ENCODE measurements at places on chromosomes 1 and 21.

DNA sequence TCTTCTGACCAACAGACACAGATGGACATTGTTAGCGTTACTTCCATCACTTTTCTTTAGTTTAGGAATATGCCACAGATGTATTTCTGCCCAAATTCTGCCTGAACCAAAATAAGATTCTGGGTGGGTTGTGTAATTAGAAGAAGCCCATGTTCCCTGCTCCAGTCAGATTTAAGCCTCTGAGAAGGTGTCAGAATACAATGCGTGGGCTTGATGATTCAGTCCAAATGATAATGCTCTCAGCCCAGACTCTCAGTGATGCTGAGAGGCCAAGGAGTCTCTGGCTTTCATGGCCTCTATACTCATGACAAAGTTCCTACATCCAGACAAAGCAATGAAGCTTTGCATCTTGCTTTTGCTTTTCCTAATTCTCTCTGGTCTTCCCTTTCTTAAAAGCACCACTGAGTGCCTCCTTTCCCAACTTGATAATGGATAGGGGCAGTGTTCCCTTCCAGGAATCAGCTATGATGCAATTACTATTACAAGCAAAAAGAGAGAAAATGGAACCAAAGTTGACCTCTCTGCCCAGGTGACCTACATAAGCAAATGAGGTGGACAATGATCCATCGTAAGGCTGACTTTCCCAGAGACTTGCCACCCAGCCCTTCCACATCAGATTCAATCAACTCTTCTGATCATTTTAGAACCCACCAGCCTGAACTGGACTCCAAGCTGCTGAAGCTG, 8.8 kb downstream of the SEC16B start:
- DNase-seq, result no peak

- peak; percentile 63 for DNase-seq
These were observed 10.0 kb downstream of the SCNN1D start for GRCh38 chr1:1290238-1290731.

DNA sequence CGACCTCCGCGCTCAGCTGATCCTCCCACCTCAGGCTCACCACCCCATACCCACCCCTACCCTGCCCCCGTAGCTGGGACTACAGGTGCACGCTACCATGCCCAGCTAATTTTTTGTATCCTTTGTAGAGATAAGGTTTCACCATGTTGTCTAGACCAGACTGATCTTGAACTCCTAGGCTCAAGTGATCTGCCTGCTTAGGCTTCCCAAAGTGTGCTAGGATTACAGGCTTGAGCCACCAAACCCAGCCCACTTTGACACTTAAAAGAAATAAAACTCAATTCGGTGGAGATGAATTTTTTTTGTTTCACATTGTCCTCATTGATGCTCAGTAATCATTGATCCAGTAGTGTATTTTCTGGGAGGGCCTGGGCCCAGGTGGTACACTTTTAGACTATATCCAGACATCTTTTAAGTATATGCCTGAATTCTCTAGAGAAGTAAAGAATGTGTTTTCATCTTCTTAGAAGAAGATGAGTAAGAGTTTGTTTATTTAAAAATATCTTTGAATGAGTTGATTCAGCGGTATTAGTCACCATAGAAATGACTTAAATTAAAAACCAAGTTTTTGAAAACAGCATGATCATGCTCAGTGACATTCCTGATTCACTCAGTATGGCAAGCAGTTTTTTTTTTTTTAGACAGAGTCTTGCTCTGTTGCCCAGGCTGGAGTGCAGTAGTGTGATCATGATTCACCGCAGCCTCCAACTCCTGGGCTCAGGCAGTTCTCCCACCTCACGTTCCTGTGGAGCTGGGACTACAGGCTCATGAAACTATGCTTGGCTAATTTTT, 57.8 kb downstream of the EPB41 start:
- DNase-seq, result no peak

DNA sequence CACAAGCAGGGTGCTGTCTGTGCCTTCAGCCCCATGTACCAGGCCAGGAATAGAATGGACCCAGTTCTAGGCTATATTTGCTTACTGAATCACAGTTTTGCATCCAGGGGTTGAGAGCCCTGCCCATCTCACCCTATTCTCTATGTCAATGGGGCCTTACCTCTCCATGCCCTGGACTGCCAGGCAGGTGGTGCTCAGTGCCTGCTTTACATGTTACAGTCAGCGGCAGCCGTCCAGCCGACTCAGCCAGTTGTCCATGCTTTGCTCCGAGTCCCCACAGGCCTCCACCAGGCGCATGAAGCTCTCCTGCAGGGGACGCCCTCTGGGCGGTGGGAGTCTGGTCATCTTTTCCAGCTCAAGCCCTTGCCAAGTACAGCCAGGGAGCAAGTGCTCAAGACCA, 12.2 kb upstream of the FAM167B start:
- DNase-seq, result no peak

DNA sequence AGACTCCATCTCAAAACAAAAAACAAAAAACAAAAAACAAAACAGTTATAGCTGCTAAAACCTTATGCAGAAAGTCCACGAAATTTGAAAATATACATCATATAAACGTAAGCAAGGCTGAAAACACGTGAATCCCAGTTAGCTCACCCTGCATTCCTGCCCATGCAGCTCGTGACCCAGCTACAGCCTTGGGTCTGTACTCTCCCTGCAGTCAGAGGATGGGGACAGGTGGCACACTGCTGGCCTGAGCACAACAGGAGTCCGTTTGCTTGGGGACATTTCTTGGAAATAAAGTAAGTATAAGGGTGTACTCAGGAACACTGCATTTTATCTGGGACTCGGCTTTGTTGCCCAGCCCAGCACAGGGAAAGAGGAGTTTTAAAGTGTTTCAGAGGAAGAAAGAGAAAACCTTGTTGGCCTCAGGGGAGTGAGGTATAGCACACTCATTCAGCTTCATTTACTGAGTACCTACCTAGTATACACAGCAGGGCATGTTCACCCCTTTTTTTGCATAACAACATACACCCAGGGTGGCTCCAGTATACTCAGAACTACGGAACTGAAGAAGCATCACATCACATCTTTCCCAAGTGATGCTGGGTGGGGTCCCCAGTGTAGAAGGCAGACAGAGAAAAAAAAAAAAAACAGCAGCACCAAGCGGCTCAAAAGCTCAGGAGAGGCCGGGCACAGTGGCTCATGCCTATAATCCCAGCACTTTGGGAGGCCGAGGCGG, 44.1 kb downstream of the CAPZB start:
- DNase-seq, result no peak

GRCh38 chr1:111520053-111520452, 16.6 kb upstream of the ADORA3 start:
- no peak for DNase-seq

DNA sequence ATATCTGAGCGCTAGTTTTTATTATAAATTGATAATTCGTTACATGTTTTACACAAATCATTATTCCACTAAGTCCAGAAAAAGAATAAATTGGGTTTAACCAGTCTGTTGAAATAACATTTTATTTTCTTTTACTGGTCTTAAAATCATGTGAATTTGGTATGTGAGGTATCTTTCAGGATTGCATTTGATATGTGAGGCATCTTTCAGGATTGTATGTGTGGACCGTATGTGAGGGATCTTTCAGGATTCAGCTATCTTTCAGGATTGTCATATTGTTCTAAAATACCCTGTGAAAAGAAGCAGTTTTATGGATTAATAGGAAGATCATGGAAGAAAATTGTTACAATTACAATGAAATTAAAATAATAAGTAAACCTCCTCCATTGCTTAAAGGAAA, 42.9 kb downstream of the USP25 start:
- no peak for DNase-seq

DNA sequence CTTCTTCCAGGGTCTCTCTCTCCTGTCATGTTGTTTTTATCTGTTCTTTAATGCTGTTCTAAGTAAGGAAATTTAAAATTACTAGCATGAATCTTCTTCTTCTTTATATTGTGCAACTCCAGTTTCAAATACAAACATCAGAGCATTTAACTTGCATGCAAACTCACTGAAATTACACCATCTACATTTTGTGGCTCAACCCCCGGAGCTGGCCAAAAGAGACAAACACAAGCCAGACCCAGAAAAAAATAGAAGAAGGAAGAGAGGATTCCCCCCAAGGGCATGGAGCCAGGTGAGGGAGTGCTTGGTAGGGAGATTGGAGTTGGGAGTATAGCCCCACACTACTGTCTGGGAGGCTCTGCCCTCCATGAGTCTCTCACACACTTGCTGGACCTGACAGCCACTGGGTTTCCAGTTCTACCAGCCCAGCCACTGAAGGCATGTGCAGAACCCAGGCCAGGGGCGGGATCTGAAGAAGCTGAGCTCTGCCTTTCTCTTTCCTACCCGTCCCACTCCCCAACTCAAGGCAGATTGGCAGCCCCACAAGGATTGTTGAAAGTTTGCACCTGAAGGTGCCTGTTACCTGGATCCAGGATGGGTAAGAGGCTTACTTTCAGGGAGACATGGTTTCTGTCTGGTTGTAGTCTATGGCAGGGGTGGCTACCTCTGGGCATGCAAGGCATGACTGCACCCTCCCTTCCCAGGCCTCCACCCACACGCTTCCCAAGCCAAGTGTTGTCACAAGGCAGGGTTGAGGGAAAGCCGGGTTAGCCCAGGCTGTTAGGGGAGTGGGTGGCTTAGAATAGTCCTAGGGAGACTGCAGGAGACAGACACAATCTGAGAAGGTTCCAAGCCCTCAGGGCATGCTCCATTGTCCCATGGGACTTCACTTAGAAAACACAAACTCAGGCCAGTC, 297.2 kb downstream of the TGFB2 start:
- no peak for DNase-seq

DNA sequence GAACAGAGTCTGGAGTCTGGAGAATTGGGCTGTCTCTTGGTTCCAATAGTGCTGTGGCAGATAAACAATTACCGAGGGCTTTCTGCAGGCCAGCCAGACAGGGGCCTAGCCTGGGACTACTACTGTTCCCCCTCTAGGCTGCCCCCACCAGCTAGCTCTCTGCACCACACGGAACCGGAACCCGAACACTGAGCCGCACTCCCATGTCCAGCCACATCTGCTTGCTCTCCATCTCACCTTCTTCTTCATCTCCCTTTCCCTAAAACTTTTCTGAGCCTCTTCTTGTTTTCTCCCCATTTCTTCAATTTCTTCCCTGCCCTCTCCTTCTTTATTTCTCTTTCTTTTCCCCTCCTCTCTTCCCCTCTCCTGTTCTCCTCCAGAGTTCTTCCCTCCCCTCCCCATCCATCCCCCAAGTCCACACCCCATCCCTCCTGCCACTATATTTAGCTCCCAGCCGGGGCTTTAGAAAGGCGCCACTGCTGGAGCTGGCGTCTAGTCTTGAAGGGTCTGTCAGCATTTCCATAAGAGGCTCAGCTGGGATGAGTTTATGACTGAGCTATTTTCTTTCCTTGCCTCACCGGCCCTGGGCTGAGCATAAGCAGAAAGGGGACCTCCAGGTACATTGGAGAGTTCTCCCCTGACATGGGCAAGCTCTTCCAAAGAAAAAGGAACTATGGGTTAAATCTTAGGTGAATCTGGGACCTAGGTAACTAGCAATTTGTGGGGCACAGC, 25.7 kb upstream of the ATP2B4 start:
- DNase-seq, result peak; percentile 63

DNA sequence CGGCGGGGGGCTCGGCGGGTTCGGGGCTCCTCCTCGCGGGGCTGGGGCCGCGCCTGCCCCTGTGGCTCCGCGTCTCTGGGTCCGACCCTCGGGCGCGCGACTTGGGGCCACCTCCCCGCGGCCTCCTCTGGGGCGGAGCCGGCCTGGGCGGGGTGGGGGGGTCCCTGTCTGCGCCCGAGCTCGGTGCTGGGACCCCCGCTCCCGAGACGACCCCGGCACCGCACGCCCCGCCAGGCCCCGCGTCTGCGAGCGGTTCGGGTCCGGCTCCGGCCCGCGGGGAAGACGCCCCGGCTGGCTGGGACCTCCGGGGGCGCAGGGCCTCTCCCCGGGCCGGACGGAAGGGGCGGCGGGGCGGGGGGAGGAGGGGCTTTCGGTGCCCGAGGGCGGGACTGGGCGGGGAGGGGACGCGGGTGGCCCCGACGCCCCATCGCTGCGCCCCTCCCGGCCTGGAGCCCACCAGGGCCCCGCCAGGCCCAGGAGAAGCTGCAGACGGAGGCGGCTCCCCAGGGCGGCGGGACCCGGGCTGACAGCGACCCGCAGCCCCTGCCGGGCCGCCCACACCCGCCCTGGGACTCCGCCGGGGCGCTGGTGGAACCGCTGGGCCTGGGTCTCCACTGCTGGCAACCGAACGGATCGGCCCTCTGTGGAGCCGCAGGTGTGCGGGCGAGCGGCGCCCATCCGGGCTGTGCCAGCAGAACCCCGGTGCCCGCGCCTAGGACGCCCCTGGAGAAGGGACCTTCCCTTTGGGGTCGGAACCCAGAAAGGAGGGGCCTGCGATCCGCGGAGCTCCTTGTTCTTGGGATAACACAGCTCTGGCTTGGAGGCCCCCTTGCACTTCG, 610 bp downstream of the COL6A2 start:
- peak; percentile 52 for DNase-seq

DNA sequence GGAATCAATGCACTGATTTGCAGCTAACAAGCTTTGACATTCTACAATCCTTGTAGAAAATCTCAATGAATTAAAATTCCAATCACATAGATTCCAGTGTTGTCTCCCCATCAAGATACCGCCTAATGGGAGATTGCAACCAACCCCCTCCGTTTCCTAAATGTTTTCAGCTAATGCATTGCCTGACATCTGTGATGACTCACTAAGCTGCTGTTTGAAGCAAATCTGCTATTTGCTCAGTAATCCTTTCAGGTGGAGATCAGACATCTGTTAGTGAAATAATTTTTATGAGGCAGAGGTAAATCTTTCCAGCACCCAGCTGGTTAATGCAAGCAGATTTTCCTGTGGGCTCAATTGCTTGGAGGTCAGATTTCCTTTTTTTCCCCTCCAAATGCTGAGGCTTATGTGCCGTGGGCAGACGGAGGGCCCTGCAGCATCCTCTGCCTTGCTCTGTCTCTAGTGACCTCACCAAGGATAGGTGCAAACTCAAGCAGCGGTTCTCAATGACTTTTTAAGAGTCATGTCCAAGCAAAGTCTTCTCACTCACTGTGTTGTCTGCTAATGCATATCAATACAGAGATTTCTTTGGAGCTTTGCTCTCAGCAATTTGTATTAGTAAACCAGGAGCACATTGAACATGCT, 91.1 kb upstream of the RAB3GAP2 start:
- DNase-seq, result no peak

- no peak for DNase-seq
These were observed 26.7 kb downstream of the CLSTN1 start for GRCh38 chr1:9797049-9797448.

GRCh38 chr1:167148421-167148820, 54.5 kb downstream of the STYXL2 start:
- DNase-seq, result no peak

DNA sequence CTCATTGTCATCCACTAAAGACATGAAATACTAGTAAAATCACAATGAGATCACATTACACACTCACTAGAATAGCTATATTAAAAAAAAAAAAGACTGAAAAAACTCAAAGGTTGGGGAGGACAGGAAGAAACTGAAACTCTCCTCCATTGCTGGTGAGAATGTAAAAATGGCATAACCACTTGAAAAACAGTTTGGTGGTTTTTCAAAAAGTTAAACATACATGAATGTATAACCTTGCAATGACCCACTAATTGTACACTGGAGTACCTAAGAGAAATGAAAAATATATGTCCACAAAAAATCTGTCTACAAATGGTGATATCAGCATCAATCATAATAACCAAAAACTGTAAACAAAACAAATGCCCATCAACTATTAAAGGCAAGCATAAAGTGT, 44.0 kb downstream of the NRIP1 start:
- DNase-seq, result no peak
